CD4-positive, alpha-beta T cell treated with Interleukin-15 for 1 hour (primary cell): ENCODE measurements at places on chromosomes 7 and 10.
A peak's percentile ranks its signal among the peaks of the same experiment; 100 is the strongest.

DNA sequence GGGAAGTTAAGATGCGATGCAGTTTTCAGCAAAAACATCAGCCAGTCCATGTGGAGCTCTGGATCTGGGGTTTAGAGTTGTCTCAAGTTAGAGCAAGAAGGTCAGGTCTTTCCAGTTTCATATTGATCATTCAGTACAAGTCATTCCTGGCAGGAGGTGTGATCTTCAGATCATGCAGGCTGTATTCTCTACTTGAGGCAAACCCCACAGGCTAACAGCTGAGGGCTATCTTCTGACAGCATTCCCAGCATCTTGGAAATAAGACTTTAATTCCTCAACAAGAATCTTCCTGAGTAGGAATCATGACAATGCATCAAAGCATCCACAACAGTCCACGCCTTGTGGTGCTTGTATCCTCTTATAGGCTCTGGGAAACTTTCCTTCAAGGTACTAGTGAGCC lies 94.9 kb upstream of the ZNF438 start:
- DNase-seq = no peak

- no peak for DNase-seq
Observed at GRCh38 chr10:104308439-104308903, 29.8 kb downstream of the ITPRIP start.

DNA sequence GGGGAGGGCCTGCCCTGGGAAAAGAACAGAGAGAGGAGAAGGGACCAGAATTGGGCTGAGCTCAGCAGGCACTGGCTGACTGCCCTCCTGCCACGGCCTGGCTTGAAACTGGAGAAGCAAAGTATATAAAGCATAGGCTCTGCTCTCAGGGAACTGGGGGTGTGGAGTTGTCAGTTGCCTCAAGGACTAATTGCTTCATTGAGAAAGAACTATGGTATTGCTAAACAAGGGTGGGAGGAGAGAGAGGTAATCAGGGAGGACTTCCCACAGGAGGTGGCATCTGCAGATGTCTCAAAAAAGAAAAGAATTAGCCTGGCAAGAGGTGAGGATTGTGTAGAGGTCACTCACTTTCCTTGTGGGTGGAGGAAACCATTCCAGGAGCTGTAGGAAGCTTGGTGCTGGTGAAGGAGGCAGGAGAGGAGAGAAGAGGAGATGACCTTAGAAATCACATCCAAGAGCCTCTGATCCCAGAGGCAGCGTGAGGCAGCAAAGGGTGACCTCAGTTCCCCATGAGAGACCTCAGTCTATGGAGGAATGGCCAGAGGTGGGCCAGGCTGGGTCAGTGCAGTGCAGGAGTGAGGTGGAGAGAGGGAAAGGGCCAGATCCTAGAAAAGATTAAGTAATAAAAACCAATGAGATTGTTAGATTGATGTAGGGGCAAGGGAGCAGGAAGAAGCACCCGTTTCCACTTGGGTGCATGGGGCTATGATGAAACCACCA lies 2.4 kb downstream of the PILRB start:
- DNase-seq = peak; percentile 12

DNA sequence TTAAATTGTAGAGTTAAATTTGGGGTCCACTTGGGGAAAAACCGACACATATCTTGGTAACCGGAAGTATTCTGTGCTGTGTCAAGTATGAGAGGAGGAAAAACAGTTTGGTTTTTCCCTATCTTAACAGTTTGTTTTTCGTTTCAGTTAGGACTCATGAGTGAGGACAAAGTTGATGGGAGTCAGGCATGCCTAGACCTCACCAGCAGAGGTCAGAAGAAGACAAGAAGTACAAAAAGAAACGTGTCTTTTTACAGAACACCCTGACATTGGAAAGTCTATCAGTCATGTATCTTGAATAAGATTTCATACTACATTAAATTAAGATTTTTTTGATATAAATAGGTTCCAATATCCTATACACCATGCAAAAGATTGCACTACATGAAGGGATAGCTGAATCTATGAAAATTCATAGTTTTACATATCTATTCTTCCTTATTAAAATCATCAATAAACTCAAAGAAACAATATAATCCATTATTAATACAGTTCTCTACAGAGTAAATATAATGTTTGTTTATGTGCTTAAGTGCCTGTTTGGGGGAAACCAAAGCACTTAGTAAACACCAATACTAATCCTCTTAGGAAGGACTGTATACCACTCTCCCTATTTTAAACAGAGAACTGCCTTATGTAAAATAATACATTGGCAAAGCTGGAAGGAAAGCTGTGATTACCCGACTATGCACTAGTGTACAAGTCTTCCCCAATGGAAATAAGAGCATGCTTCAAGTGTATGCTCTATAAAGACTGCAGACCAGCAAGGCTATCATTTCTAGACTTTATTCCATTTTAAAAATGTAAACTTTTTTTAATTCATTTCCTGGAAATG lies 95.6 kb downstream of the USP6NL start:
- peak; percentile 32 for DNase-seq

GRCh38 chr10:133242611-133243356 lies 5.1 kb downstream of the VENTX start:
- no peak for DNase-seq

GRCh38 chr7:22561321-22561811 lies 61.4 kb upstream of the STEAP1B start:
- DNase-seq = no peak

- DNase-seq = no peak
Observed at GRCh38 chr7:18290223-18290622, 205.3 kb upstream of the HDAC9 start.

DNA sequence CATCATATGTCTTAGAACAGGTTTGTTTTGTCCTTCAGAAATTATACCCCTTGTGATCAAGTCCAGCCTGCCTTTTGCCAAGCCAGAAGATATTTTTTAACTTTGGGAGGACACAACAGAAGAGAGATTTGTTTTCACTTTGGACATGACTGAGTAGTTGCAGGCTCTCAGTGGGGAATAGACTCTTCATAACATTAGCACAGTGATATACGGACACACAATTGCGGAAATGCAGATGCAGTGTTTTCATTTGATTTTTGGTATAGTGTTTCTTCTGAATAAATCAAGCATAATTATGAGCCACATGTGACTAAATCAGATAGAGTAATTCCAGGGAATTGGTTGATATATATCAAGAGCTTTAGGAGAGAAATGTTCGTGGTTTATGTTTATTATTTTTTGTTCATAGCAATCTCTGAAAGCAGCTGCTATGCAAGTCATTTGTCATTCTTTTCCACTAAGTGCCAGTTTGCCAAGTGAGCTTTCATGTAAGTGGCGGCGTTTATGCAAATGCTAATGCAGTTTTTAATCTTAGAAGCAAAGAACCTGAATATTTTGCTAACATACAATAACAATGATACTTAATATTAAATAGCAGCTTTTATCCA lies 69.6 kb upstream of the HDAC9 start:
- no peak for DNase-seq

DNA sequence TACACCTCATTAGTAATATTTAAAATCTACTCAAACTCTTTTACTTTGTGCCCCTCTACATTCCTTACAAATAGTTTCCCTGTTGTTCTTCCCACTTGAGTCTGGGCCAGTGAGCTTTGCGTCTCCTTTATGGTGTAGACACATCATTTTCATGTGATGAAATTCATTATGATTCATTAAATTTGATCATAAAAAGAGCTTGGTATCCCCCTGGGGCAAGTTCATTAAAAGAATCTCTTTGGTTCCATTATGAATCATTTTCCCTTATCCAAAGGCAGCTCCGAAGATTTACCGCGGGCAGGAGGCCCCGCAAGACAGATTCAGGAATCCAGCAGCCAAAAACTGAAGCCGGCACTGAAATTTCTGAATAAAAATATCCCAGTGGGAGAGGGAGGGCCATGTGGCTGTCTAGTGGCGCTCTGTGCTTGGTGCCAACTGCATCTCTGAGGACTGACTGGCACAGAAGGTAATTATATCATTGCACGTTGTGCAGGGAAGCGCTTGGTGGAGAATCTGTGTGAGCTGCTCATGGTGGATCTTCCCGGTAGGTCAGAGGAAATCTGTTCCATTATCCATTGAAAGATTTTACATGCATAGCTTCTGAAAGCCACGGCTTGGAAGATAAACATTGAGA lies 151.4 kb upstream of the PITRM1 start:
- DNase-seq = no peak

- no peak for DNase-seq
Observed at GRCh38 chr10:91105269-91105668, 115.2 kb upstream of the PCGF5 start.

DNA sequence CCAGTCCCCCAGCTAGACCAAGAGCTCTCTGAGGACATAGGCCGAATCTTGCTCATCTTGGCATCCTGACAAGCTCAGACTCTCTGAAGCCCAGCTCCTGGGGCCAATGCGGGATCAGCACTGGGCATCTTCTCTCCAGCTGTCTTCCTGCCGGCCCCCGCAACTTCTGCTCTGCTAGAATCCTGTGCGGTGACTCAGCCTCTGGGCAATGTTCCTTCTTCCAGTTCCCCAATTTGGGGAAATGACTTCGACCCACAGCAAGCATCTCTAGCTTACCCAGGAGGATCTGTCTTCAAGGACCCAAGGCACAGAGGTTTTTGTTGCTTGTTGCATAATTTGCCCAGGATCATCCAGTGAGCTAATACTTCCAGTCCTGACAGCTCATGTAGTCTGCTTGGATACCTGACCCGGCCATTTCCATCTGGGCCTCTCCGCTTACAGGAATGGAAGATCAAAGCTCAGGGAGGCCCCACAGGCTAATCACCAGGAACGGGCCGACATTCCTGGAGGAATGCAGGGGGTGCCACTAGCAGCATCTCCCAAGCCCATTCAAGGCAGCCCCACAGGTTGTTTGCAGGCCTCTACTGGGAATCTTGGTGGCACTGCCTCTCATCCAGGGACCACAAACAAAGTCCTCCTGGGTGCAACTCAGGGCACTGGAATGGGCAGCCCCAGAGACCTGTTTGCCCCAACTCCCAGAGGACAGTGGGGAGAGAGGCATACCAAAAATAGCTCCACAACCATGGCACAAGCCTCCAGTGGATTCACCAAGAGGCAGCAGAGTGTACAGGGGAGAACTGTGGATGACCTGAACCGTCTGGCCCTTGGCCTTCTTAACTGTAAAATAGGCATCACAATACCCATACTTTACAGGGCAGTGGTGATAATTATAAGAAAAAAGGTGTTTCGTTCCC lies 151.9 kb downstream of the NEURL1 start:
- DNase-seq = peak; percentile 72

- DNase-seq = no peak
Observed at GRCh38 chr7:142873281-142873784, 12.2 kb downstream of the TRPV6 start.

GRCh38 chr7:37365405-37365804 lies 83.3 kb downstream of the ELMO1 start:
- DNase-seq = no peak

DNA sequence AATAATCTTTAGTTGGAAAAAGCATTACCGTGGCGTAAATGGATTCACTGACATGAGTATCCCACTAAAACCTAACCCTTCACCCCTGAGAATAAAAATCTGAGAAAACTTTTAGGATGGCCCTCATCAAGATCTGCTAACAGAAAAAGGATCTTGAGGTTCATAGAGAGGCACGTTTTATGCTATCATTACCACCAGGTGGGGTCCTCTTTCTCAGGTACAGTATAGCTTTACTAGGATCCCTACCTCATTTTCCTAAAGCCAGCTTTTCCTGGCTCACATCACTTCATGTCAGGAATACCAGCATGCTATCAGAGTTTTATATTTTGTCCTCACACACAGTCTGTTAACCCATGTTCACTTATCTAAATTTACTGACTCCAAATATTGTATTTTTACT lies 173.7 kb downstream of the POM121L12 start:
- no peak for DNase-seq

GRCh38 chr7:150668472-150668911 lies 17.0 kb upstream of the GIMAP2 start:
- peak; percentile 66 for DNase-seq

- DNase-seq = no peak
Observed at GRCh38 chr7:69670701-69671100, 72.4 kb downstream of the AUTS2 start.

GRCh38 chr7:148693651-148694050 lies 5.1 kb upstream of the CUL1 start:
- DNase-seq = no peak

GRCh38 chr10:23345861-23346260 lies 1.3 kb upstream of the C10orf67 start:
- no peak for DNase-seq

- no peak for DNase-seq
Observed at GRCh38 chr7:28362812-28363211, 49.5 kb upstream of the CREB5 start.

DNA sequence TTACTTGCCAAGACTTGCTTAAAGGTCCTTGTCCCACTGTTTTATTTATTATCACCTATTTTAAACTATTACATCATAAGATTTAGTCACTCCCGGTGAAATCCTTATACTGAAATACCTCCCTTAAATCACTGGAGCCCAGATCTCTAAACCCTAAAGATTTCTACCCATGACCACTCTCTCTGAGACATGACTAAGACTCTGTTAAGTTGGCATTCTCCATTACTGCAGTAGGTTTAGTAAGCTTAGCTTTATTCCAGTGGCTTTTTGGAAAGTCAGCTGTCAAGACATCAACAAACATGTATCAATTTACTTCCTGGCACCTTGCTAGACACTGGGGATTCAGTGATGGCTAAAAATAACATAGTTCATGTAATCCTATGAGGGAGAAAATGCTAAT lies 874.2 kb downstream of the KCNMA1 start:
- no peak for DNase-seq

- DNase-seq = no peak
Observed at GRCh38 chr10:119933179-119933578, 40.6 kb downstream of the SEC23IP start.

GRCh38 chr10:71082960-71083715 lies 129.2 kb upstream of the UNC5B start:
- no peak for DNase-seq

- DNase-seq = no peak
Observed at GRCh38 chr7:140390034-140390433, 8.3 kb downstream of the SLC37A3 start.

- DNase-seq = no peak
Observed at GRCh38 chr10:92382631-92383030, 91.7 kb downstream of the MARCHF5 start.

GRCh38 chr10:17645621-17646345 lies 1.8 kb downstream of the STAM start:
- no peak for DNase-seq

DNA sequence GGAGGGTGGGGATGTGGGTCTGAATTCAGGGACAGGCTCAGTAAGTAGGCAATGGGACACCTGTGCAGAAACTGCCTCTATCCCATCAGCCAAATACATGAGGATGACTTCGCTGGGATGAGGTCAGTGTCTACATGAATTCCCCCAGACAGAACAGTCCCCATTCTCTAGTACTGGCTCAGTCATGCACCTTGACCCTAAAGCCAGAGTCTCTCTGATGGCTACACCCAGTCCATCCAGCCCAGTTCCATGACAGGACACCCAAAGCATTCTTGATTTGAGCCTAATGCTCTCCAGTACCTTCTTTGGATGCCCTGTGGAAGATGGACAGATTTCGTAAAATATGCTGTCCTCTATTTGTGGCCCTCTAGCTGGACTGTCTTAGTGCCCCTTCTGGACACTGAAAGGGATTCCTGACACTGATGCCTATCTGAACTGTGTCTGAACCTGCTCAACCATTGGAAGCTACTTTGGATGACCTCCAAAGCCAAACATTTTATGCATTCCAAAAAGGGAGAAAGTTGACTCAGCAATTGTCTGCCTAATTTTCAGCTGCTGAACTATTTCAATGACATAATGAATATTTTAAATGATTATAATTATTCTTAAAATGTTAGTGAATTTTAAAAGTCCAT lies 14.6 kb downstream of the SFRP4 start:
- no peak for DNase-seq
